ENCODE measurements at places on chromosomes 3 and 15. TPM values are rescaled to one million over a fixed set of nuclear protein-coding genes. Genes with fewer than 3 reads are reported as not detected.

FEZF2 gene
- not detected for total RNA-seq

DLEC1 gene
- not detected for total RNA-seq

CCDC9B gene
- total RNA-seq = 16.5 TPM

VIPR1 gene
- 0.90 TPM for total RNA-seq

FETUB gene
- 0.26 TPM for total RNA-seq

SNRK gene
- 4.1 TPM for total RNA-seq

USF3 gene
- 1.2 TPM for total RNA-seq

EIF3J gene
- total RNA-seq = 70.6 TPM

LMAN1L gene
- not detected for total RNA-seq

FYCO1 gene
- total RNA-seq = 5.3 TPM

SEMA6D gene
- not detected for total RNA-seq

TIMP4 gene
- 11.3 TPM for total RNA-seq

CMTM6 gene
- total RNA-seq = 42.1 TPM

CTXN2 gene
- total RNA-seq = not detected

CPEB1 gene
- 2.4 TPM for total RNA-seq

EAF2 gene
- 1.8 TPM for total RNA-seq

CHRFAM7A gene
- total RNA-seq = 6.7 TPM

ALDH1A2 gene
- 0.33 TPM for total RNA-seq

GADL1 gene
- not detected for total RNA-seq

SLC28A2 gene
- total RNA-seq = not detected

LRRC28 gene
- 13.4 TPM for total RNA-seq

MITF gene
- 8.1 TPM for total RNA-seq

RSRC1 gene
- total RNA-seq = 27.3 TPM

SLC9C1 gene
- total RNA-seq = not detected

FAM227B gene
- 0.80 TPM for total RNA-seq

TUSC7 gene
- not detected for total RNA-seq

PAQR5 gene
- 110 TPM for total RNA-seq

CCNB2 gene
- 103 TPM for total RNA-seq

FOXL2NB gene
- total RNA-seq = 1.4 TPM

GNAT1 gene
- total RNA-seq = not detected

AP3B2 gene
- 0.49 TPM for total RNA-seq

REC114 gene
- total RNA-seq = not detected

HACL1 gene
- total RNA-seq = 24.2 TPM

TMPRSS7 gene
- total RNA-seq = 0.13 TPM

GATM gene
- 2.2 TPM for total RNA-seq

MCTP2 gene
- total RNA-seq = not detected

UROC1 gene
- total RNA-seq = not detected

GOLGA8T gene
- 1.3 TPM for total RNA-seq

TTLL13 gene
- total RNA-seq = 0.61 TPM

KBTBD13 gene
- not detected for total RNA-seq

GPR15 gene
- not detected for total RNA-seq

ABI3BP gene
- 2.2 TPM for total RNA-seq

SH3GL3 gene
- total RNA-seq = 0.46 TPM

PAQR9 gene
- 3.7 TPM for total RNA-seq

C15orf62 gene
- 0.08 TPM for total RNA-seq

PTX3 gene
- total RNA-seq = 0.86 TPM

Measured in A549 treated with RU486 at 1 μM for 4 hours (cell line).